MG63 (cell line): ENCODE measurements at places on chromosomes 12 and 14. TPM values are rescaled to one million over a fixed set of nuclear protein-coding genes. Genes with fewer than 3 reads are reported as not detected.

Gene FAM222A
- total RNA-seq: 0.84 and 1.8 TPM in 2 replicates

Gene DENND5B
- 8.7 and 14.5 TPM in 2 replicates for total RNA-seq

Gene CFAP251
- 0.74 and 1.7 TPM in 2 replicates for total RNA-seq

Gene KRT83
- not detected in 2 replicates for total RNA-seq

Gene FAIM2
- not detected in 2 replicates for total RNA-seq

Gene TPH2
- total RNA-seq: not detected in 2 replicates

- peak; percentile 74 for DNase-seq
Measured at GRCh38 chr14:85471744-85472143, 58.2 kb upstream of the FLRT2 start.

- DNase-seq: no peak
Measured at GRCh38 chr14:23177181-23177580, 6.3 kb downstream of the SLC7A8 start.

- DNase-seq: no peak
Measured at GRCh38 chr14:52609445-52610044, 56.9 kb downstream of the GPR137C start.

DNA sequence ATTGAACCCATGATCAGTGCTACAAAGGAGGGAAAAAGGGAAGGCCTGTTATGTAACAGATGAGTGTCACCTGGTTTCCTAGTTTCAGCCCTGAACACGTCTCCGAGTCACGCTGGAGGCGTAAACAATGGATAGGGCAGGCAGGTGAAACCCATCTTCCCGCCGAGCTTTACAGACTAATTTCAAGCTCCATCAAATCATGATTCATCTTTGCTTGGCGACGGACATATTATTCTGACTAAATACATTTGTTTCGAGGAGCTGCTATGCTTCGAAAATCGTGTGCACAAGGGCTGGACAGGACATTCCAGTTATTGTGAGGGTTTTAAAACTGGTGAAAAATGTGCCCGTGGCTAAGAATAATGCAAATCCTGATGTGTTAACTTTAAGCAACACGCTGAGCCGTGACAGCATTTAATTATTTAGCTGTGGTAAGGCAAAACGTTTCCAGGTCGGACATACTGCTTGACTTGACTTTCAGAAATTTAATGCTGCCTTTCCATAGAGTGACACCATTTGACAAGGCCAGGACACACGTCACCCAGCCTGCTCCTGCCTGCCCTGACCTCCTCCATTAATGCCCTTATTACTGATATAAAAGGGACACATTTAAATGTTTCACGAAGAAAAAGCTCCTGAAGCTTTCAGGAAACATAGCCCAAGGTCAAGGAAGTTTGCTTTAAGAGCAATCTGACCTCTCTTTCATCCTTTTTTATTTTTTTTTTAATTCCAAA is 1203.5 kb upstream of the TMEM132C start:
- no peak for DNase-seq

DNA sequence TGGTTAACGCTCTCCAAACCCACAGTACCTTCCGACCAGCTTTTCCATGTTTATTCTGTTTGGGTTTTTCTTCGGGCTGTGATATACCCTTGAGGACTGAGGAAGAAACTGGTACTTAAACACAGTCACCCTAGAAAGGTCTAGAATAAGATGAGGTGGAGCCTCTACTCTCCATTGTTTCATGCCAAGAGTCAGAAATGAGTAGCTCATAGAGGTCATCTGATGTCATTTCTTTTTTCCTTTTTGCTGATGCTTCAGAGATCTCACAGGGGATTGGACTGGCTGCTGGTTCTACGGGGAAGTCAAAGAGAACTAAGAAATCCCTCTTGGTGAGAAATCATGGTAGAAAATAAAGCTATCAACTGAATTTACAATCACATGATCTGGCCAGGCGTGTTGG is 538.2 kb upstream of the TMEM132C start:
- DNase-seq: no peak

DNA sequence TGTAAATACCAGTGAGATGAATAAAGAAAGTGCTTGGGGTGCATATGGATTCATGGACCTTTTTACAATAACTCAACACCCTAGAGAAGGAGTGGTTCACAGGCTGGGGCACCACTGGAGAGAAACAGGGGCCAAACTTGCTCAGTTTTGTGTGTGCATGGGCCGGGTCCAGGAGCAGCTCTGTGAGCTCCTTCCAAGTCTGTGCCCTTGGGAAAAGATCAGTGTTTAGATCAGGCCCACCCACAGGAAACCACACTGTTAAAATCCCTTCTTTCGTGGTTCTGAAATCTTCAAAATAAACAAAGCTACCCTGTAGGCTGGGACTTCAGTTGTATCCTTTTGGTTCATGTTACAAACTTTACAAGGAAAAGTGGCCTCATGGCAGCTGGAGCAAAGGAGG is 156.1 kb upstream of the TMEM260 start:
- DNase-seq: peak; percentile 2

DNA sequence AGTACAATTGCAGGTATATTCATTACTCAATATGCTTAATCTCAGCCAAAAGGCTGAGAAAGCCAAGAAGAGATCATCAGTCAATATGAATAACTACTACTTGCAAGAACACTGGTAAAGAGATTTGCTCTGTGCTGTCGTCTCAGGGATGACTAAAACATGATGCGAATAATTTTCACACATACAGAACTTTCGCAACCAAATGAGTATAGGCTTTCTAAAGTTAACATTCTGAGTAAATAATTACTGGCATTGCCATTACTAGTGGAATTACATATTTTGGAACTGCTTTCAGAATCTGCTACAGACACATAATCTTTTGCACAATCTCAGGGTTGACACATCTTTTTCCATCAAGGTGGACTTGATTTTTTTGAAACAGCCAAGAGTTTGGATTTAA is 24.7 kb downstream of the NCKAP1L start:
- no peak for DNase-seq

- no peak for DNase-seq
Measured at GRCh38 chr14:54488318-54488645, 498 bp downstream of the GMFB start.

DNA sequence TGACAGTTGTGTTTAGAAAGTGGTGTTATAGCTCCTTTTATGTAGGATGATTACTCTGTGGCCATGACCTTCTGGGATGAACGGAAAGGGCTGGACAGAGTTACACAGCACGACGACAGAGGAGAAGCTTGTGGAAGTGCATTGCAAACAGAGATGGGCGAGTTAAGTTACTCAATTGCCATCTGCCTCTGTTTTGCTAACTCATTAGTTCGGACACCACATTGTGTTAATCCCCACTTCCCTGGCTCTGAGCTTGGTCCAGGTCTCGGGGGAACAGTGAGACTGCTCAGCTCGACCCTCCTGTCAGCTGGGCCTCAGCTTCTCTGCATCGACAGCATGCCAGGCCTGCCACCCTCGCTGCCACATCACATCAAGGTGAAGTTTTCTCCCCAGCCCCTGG is 408.0 kb downstream of the ZFP36L1 start:
- DNase-seq: no peak

- DNase-seq: no peak
Measured at GRCh38 chr14:92948647-92949046, 25.7 kb downstream of the CHGA start.

GRCh38 chr12:54479421-54479820 is 6.0 kb upstream of the GTSF1 start:
- no peak for DNase-seq

- DNase-seq: no peak
Measured at GRCh38 chr12:70853326-70853725, 67.2 kb downstream of the PTPRR start.
